Hair follicle dermal papilla cell (primary cell): ENCODE measurements at places on chromosomes 1 and 21. TPM values are rescaled to one million over a fixed set of nuclear protein-coding genes. Genes with fewer than 3 reads are reported as not detected.

LDLRAD1 gene
- total RNA-seq: not detected in 2 replicates

DSCAM gene
- total RNA-seq: 0.32 and 0.36 TPM in 2 replicates

RGSL1 gene
- total RNA-seq: not detected in 2 replicates

BCAN gene
- total RNA-seq: not detected in 2 replicates

TTLL7 gene
- 15.2 and 17.0 TPM in 2 replicates for total RNA-seq

TMEM82 gene
- total RNA-seq: not detected in 2 replicates

USH2A gene
- under 0.01 and 0.16 TPM in 2 replicates for total RNA-seq

AGT gene
- 3.6 and 7.8 TPM in 2 replicates for total RNA-seq

HNRNPR gene
- total RNA-seq: 49.5 and 52.4 TPM in 2 replicates

DYNLT5 gene
- 0.61 and 2.8 TPM in 2 replicates for total RNA-seq

GTF2B gene
- 28.4 and 31.0 TPM in 2 replicates for total RNA-seq

RAB7B gene
- total RNA-seq: 13.1 and 13.8 TPM in 2 replicates

CLCNKA gene
- total RNA-seq: 0.16 TPM in 1 of 2 replicates, not detected in the other

ALDH4A1 gene
- 14.6 and 19.3 TPM in 2 replicates for total RNA-seq

CD101 gene
- 0.49 TPM in 1 of 2 replicates, not detected in the other for total RNA-seq

CSF3R gene
- total RNA-seq: 0.97 TPM in 1 of 2 replicates, not detected in the other

NOTCH2 gene
- total RNA-seq: 220 and 263 TPM in 2 replicates

TRPM2 gene
- under 0.01 TPM in 1 of 2 replicates, not detected in the other for total RNA-seq

NOS1AP gene
- total RNA-seq: under 0.01 and 0.32 TPM in 2 replicates

KRTAP21-2 gene
- not detected in 2 replicates for total RNA-seq

TRIM33 gene
- total RNA-seq: 30.4 and 43.8 TPM in 2 replicates

CFHR3 gene
- total RNA-seq: not detected in 2 replicates

EFNA3 gene
- total RNA-seq: 0.81 and 0.97 TPM in 2 replicates

MSH4 gene
- total RNA-seq: 0.12 and 0.16 TPM in 2 replicates

ATAD3B gene
- total RNA-seq: 12.8 and 18.0 TPM in 2 replicates

CASP9 gene
- 6.9 and 7.3 TPM in 2 replicates for total RNA-seq

GBP1 gene
- 105 and 107 TPM in 2 replicates for total RNA-seq

OR2T6 gene
- total RNA-seq: not detected in 2 replicates

DPT gene
- total RNA-seq: 2.4 and 10.2 TPM in 2 replicates

ANGPTL7 gene
- under 0.01 and 0.12 TPM in 2 replicates for total RNA-seq

PERM1 gene
- total RNA-seq: not detected in 2 replicates

SLAMF9 gene
- not detected in 2 replicates for total RNA-seq

NFASC gene
- 50.8 and 61.9 TPM in 2 replicates for total RNA-seq

VANGL1 gene
- 14.1 and 14.3 TPM in 2 replicates for total RNA-seq

RGS8 gene
- total RNA-seq: 0.16 TPM in 1 of 2 replicates, not detected in the other

CLEC20A gene
- not detected in 2 replicates for total RNA-seq
